ENCODE measurements at places on chromosomes 7 and 10.

DNA sequence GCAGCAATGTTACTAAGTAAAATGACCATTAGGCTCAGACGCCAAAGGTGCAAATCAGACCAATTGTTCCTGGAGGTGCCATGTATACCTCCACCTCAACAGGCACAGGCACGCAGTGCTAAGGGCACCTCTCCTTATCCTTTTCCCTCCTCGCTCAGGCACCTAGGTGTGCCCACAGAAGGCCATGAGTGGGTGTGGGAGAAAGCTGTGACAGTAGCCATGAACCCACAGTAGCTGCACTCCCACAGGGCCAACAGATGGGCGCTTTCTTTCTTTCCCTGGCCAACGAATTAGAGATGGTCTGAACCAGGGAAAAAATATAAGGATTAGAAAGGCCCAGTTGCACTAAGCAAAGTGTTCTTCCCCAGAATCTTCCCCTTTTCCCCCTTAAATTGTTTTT lies 15.5 kb upstream of the TNS3 start:
- no peak for DNase-seq

- no peak for DNase-seq
These were observed 47.6 kb downstream of the POT1 start for GRCh38 chr7:124881981-124882380.

DNA sequence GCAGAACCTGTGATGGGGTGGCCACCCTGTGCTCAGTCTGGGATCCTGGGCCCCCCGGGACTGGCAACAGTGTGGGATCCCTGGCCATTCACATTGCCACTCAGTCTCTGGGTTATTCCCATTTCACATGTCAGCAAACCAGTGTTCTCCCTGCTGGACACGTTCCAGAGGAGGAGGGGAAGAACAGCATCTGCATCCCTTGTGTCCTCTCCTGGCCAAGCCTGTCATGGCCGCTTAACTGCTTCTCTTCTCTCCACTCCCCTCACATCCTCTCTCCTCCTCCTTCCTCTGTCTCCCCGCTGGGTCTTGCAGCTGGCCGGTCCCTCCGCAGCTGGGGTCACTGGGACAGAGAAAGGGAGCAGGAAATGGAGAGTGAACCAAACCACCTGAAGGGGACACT lies 74.4 kb downstream of the C10orf105 start:
- DNase-seq: no peak

GRCh38 chr10:80144696-80145131 lies 12.2 kb downstream of the PLAC9 start:
- DNase-seq: no peak

- no peak for DNase-seq
These were observed 23.3 kb upstream of the INPP5F start for GRCh38 chr10:119702583-119702982.

GRCh38 chr10:92655426-92655825 lies 34.3 kb upstream of the HHEX start:
- DNase-seq: no peak

GRCh38 chr10:14466257-14466656 lies 135.5 kb upstream of the FRMD4A start:
- no peak for DNase-seq

DNA sequence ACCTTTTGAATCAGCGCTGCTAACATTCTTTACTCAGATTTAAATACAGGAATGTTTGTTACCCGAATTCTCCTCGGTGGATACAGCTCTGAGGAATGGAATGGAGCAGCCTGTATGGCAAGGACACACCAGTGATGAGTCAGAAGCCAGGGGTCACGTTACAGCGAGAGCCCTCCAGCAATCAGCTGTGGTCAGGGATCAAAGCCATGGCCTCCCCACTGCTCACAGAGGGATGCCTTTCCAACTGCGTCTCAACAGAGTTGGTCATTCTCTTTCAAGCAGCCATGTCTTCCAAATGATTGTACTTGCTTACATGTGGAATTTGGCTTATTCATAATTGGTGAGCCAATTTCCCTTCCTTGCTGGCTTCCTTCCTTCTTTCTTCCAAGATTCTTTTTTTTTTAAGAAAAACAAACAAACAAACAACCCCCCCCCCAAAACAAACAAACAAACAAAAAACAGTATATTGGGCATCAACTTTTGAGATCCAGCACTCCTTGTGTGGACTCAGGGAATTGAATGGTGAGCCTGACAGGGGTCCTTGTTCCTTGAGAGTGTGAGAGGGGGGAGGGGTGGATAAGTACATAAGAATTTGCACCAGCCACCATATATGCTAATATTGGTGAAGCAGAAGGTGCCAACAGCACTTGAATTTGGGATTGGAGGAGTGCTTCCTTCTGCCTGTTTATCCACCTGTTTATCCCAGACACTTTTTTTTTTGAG lies 100.2 kb downstream of the ATXN7L1 start:
- peak; percentile 99 for DNase-seq

DNA sequence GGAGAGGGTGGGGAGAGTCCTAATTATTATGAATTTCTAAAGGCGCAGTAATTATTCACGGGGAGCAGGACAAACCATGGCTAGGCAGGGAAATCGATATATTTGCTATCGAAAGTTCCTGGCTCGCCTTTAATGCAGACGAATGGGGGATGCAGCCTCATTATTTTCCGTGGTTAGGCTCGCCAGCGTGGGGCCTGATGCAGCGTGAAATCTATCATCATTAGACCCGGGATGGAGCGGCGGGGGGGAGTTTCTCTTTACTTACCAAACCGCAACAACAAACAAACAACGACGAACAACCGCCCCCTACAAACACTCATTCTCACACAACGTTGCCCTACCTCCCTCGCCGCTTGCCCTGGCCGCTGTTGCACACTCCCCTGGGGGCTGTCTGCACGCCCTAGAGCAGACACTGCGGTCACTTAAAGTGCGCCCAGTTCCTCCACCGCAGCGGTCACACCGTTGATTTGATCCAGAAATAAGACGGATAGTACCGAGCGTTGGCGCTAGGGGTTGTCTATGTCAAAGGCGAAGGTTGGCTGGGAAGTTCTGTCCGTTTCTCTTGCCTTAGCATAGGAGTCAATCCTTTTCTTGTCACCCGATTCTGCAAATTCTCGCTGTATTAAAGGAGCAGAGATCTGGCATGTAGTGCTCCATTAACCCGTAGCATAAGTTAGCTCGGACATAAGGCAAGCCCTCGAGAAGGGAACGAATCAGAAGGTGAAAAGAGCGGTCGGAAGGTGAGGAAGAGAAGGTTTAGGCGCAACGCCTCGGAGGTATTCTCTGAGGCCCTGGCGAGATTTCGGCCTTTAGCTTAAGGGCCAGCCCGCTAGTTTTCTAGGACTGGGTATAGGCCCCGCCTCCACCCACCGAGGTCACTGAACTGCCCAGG lies 10.4 kb downstream of the NXPH1 start:
- DNase-seq: no peak

DNA sequence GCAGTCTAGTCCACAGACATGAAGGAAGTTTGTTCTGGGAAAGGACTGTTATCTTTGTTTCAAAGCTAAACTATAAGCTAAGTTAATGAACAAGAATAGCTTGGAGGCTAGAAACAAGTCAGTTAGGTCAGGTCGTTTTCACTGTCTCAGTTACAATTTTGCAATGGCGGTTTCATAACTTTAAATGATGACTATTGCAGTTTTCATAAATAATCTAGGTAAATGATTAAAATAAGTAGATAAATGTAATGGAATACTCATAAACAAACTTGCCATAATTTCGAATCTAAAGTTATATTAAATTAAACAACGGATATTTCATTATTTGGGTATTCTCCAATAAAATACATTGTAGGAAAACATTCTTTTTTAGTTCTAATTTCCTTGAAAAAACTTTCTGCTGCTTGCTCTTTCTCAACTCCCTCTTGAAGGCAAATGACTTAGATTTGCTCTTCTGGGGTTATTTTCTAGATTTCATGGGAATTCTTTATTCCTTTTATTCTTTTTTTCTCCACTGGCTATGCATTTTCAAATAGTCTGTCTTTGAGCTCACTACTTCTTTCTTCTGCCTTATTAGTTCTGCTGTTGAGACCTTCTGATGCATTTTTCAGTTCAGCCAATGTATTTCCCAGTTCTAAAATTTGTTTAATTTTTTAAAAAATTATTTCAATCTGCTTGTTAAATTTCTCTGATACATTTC lies 103.8 kb upstream of the APBB1IP start:
- DNase-seq: no peak

GRCh38 chr10:43854007-43854406 lies 205.3 kb upstream of the ZNF32 start:
- DNase-seq: no peak

GRCh38 chr10:59057345-59057744 lies 119.1 kb upstream of the PHYHIPL start:
- DNase-seq: no peak

DNA sequence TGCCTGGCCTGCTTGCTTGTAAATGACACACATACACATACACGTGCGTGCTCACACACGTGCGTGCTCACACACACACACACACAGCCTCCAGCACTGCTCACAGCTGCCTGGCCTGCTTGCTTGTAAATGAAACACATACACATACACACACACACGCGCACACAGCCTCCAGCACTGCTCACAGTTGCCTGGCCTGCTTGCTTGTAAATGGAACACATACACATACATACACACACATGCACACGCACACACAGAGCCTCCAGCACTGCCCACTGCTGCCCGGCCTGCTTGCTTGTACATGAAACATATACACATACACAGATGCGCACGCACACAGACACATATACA lies 397.2 kb downstream of the PLXNA4 start:
- no peak for DNase-seq

- no peak for DNase-seq
These were observed 11.4 kb downstream of the BLNK start for GRCh38 chr10:96260014-96260413.

DNA sequence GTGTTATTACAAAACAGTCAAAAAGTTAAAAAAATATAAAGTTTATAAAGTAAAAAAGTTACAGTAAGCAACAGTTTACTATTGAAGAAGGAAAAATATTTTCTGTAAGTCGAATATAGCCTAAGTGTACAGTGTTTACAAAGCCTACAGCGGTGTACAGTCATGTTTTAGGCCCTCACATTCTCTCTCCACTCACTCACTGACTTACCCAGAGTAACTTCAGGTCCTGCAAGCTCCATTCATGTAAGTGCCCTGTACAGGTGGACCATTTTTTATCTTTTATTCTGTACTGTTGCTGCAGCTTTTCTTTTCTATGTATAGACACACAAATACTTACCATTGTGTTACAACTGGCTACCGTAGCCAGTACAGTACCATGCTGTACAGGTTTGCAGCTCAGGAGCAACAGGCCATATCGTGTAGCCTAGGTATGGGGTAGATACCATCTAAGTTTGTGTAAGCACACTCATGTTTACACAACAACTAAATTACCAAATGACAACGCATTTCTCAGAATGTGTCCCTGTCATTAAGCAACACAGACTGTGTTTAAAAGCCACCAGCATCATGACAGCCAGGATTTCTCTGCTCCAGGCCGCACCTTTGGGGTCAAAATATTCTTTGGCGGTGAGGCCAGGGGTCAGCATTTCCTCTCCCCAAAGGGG lies 67.2 kb downstream of the DLG5 start:
- DNase-seq: no peak

- DNase-seq: no peak
These were observed 161.3 kb downstream of the CUX1 start for GRCh38 chr7:101978683-101979082.

DNA sequence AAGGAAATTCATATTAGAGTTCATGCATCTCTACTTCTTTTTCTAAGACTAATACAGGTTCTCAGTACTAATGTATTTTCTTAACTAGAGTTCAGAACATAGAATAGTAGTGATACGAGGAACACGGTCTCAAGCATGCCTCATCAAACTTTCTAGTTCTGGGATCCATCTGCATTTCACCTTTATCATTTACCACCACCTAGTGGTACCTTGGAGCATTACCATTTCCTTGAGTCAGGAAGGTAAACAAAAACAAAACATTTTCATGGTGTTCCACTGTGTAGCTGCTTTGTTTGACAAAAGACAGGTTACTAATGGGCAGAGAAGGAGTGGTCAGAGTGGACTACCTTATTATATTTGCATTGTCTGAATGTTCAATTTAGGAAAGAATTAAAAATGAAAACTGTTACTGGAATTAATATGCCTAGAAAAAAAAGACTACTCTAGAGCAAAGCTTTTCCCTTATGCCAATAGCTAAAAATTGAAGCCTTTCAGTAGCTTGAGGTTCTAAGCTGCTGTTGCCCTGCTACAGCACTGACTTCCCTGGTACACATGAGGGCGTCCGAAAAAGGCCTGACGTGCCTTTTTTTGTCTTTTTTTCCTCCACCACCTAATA lies 44.5 kb downstream of the STARD3NL start:
- DNase-seq: peak; percentile 10

GRCh38 chr7:74217455-74218342 lies 7.9 kb downstream of the LAT2 start:
- no peak for DNase-seq

DNA sequence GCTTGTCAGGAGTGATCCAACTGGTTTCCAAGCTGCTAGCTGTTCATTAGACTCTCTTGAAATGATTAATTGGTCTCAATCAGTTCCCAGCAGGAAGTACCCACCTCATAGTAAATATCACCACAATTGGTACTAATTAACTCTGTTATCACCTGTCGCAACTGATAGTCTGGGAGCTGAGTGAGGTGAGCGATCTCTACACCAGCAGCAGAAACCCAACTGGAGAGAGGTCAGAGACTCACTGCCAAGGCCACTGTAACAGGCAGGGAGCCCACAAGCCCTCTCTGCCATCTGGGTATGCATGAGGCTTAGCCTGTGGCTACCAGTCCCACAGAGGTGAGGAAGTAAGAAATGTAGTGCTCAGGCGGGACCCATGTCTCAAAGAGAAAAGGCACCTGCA lies 245.5 kb downstream of the DYNC1I1 start:
- DNase-seq: no peak

DNA sequence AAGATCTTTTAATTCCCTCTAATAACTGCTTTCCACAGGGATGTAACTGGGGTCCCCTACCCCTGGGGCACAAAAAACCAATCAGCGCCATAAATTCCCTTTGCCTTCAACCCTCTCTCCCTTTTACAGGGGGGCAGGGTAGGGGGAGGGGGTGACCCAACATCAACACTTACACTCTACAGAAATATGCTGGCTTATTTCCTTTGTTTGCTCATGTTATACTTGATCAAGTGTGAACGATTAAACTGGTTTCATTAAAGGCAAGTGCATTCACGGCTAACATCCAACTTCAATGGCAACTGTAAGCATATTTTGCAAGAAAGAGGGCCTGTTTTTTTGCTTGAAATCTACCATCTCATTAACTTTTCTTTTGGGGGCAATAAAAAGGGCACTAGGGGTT lies 2.9 kb downstream of the CTBP2 start:
- DNase-seq: no peak

DNA sequence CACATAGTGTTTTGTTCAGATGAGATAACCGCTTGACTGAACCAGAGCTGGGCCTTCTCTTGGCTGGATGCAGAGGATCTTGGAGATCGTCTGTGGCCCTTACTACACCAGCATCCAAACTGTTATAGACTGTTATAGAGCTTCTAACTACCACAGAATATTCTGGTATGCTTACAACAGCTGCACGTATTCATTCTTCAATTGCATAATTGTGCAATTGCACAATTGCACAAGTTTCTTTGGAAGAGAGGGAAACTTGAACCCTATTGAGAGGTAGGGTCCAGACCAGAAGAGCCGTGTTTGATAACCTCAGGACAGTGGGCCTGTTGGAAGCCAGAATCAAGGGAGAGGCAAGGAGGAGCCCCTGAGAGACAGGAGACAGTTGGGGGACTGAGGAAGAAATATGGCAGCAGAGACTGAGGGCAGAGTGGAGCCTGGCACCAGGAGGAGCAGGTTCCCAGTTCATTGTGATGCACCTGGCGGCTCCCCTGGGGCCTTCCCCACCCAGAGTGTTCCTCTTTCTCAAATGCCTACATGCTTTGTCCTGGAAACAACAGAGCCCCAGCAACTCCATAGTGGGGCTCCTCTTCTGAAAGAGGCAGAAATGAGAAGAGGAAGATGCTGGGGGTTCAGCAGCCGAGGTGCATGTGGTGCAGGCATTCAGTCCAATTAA lies 64.1 kb downstream of the PTPRZ1 start:
- no peak for DNase-seq

All from skeletal muscle cell (primary cell).